ENCODE measurements at places on chromosomes 7 and 10. TPM values are rescaled to one million over a fixed set of nuclear protein-coding genes. Genes with fewer than 3 reads are reported as not detected.
A peak's percentile ranks its signal among the peaks of the same experiment; 100 is the strongest.

DNA sequence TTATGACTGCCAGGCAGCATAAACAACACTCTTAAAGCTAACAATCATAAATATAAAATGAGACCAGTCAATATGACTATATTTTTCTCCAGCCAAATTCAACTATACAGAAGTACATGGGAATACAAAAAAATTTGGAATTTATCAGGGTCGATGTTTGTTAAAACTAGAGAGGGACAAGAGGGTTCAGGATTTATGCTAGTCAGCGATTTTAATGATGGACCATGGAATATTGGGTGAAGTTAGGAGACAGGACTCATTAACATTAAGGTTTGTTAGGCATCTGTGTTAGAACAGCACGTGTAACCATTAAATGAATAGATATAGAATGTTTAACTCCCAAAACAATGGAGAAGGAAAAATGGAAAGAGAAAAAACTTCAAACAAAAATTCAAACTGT is 146.2 kb downstream of the SEM1 start:
- H3K27ac ChIP-seq = no peak overlapping the region
- no peak overlapping the region for H3K4me3 ChIP-seq
- H3K27me3 ChIP-seq = no peaks in the 10 kb centered on the region
- H3K36me3 ChIP-seq = no peaks in the 10 kb centered on the region

- no peaks in the 10 kb centered on the region for H3K27me3 ChIP-seq
- no peaks in the 10 kb centered on the region for H3K36me3 ChIP-seq
- H3K27ac ChIP-seq = no peak overlapping the region
- H3K4me1 ChIP-seq = no peaks in the 10 kb centered on the region
- no peak overlapping the region for H3K4me3 ChIP-seq
- no peak for DNase-seq
These were observed 132.5 kb upstream of the WNT16 start for GRCh38 chr7:121196286-121196685.

DNA sequence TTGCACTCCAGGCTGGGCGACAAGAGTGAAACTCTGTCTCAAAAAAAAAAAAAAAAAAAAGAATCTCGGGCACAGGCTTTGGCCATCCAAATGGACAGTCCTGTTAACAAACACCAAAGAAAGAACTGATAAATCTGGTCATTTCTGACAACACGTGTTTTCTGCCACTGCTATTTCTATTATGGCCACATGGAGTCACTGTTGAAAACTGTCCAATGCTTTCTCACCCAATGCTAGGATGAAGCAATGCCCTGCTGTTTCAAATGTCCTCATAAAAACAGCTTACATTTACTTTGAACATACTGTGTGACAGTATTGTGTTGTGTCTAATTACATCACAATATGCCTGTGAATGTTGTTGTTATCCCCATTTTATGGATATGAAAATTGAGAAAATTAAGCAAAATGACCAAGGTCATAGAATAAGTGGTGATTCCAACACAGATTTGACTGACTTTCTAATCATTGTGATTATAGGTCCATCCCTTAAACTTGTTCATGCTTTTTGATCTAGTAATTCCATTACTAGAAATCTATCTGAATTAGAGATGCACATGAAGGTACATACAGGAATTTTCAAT is 19.9 kb upstream of the MAP3K8 start:
- DNase-seq = no peak
- H3K4me1 ChIP-seq = peaks cover 10% of the 10 kb centered on the region
- no peak overlapping the region for H3K4me3 ChIP-seq
- no peaks in the 10 kb centered on the region for H3K36me3 ChIP-seq
- no peak overlapping the region for H3K27ac ChIP-seq

- H3K36me3 ChIP-seq = no peaks in the 10 kb centered on the region
- no peaks in the 10 kb centered on the region for H3K27me3 ChIP-seq
- no peak overlapping the region for H3K27ac ChIP-seq
These were observed 46.6 kb downstream of the BPGM start for GRCh38 chr7:134693256-134693655.

GRCh38 chr7:151395036-151395367 is 14.8 kb downstream of the WDR86 start:
- H3K4me3 ChIP-seq = no peak overlapping the region
- no peaks in the 10 kb centered on the region for H3K36me3 ChIP-seq
- no peaks in the 10 kb centered on the region for H3K27me3 ChIP-seq

DNA sequence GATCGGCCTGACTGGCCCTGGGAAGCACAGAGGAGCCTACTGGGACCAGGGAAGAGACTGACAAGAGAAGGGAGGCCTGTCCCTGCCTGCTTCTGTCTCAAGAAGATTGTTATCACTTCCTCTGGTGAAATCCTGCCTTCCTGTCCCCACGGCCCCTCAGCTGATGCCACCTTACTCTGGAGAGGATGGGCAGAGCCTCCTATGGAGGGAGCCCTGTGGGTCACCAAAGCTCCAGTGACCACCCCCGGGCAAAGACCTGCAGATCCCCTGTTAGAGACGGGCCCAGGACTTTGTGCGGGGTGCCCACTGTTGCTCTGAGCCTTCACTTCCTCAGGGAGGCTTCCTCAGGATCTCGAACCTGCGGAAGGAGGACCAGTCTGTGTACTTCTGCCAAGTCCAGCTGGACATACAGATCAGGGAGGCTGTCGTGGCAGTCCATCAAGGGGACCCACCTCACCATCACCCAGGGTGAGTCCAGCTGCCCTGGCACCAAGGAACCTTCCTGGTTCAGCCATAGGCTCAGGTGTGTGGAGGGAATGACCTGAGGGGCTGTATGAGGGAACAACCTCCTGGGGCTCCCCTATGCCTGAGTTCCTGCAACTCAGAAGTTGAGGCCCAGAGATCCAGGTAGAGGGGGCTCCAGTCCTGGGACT is 1.4 kb upstream of the PILRB start:
- no peak overlapping the region for H3K4me3 ChIP-seq
- no peak for DNase-seq
- H3K27ac ChIP-seq = no peak overlapping the region
- peaks cover 58% of the 10 kb centered on the region for H3K36me3 ChIP-seq

DNA sequence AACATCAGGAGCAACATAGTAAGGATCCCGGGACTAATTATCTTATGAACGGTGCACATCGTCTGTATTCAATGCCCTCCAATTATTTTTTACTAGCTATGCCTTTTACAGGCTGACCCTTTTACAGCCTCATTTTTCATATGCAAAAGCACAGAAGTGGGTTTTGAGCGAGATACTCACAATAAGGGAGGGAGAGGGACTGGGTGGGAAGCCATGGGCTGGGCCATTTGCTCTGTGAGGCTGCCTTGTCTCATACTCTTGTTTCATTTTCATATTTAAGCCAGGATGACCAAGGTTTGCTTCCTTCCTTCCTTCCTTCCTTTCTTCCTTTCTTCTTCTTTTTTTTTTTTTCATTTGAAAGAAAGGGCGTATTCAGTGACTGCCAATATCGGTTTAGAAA is 259.3 kb downstream of the TRIL start:
- H3K4me1 ChIP-seq = no peaks in the 10 kb centered on the region
- H3K4me3 ChIP-seq = no peak overlapping the region
- no peaks in the 10 kb centered on the region for H3K27me3 ChIP-seq
- no peaks in the 10 kb centered on the region for H3K36me3 ChIP-seq

DNA sequence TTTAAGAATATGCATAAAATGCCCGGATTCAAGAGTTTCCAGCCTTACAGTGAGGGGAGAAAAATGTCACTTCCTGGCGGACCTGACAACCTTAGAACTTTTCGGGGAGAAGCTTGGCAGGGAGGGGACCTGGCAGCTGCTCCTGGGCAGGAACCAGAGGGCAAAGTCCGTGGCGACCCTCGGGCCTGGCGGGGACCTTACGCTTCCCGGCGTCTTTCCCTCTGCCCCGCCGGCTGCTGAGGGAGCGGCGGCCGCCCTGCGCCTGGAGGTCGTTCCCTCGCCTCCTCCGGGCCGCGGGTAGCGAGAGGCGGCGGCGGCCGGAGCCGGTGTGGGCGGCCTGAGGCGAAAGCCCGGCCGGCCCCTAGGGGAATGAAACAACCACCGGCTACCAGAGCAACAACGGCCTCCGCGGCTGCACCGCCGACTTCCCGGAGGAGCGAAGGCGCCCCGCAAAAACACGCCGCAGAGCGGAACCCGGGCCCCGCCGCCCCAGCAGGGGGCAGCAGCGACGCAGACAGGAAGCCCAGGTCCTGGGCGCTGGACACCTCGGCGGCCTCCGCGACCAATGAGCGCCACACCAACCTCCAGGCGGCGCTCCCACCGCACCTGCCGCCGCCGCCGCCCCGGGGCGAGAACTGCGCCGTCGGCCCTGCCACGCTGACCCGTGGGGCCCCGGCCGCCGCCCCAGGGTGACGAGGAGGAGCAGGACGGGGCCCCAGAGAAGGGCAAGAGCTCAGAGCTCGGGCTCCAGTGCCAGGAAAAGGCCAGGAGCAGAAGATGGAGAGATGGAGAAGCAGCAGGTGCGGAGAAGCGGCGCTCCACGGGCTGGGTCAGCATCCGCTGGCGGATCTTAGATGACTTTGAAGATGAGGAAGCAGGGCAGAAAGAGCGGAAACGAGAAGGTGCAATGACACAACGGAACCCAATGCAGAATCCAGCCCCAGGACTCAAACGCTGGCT is 10.5 kb upstream of the ACSM6 start:
- peak; percentile 55 for DNase-seq
- H3K4me3 ChIP-seq = peak overlapping the region; percentile 47
- no peak overlapping the region for H3K27ac ChIP-seq
- no peaks in the 10 kb centered on the region for H3K4me1 ChIP-seq
- no peaks in the 10 kb centered on the region for H3K27me3 ChIP-seq
- H3K36me3 ChIP-seq = no peaks in the 10 kb centered on the region

DNA sequence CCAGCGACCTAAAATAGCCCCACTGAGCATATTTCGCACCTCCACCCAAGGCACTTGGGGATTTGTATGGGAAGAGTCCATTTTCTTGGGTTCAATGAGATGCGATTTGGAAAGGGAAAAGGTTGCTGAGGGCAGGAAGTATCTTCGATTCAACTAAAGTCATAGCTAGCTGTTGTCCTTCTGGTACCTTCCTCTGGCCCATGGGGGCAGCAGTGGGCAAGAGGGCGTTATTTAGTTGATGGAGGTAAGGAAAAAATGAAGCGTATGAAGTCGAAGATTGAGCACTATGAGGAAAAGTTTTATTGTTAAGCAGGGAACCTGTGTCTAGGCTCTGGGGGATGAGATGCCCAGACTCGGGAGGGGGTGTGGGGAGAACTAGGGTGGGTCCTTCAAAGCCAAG is 135.4 kb downstream of the EVX1 start:
- H3K27me3 ChIP-seq = no peaks in the 10 kb centered on the region
- no peak overlapping the region for H3K4me3 ChIP-seq
- H3K27ac ChIP-seq = no peak overlapping the region

DNA sequence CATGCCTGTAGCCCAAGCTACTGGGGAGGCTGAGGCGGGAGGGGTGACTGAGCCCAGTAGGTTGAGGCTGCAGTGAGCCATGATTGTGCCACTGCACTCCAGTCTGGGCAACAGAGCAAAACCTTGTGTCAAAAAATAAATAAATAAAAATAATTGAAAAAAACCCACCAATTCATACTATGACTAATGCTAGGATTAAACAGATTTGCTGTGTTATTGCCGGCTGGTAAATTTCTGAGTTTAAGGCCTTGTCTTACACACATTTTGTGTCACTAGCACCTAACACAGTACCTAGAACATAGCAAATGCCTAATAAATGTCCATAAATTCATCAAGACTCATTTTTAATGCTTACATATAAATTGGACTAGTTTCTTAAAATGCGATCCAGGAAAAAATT is 8.7 kb downstream of the ESYT2 start:
- no peaks in the 10 kb centered on the region for H3K27me3 ChIP-seq
- H3K4me3 ChIP-seq = no peak overlapping the region
- peaks cover 88% of the 10 kb centered on the region for H3K4me1 ChIP-seq
- H3K27ac ChIP-seq = no peak overlapping the region
- H3K36me3 ChIP-seq = no peaks in the 10 kb centered on the region

GRCh38 chr10:15169555-15170401 is 1.3 kb upstream of the NMT2 start:
- peak; percentile 28 for DNase-seq
- H3K36me3 ChIP-seq = no peaks in the 10 kb centered on the region
- peaks cover 56% of the 10 kb centered on the region for H3K4me1 ChIP-seq
- H3K27ac ChIP-seq = peak overlapping the region; percentile 52
- peak overlapping the region; percentile 57 for H3K4me3 ChIP-seq

DNA sequence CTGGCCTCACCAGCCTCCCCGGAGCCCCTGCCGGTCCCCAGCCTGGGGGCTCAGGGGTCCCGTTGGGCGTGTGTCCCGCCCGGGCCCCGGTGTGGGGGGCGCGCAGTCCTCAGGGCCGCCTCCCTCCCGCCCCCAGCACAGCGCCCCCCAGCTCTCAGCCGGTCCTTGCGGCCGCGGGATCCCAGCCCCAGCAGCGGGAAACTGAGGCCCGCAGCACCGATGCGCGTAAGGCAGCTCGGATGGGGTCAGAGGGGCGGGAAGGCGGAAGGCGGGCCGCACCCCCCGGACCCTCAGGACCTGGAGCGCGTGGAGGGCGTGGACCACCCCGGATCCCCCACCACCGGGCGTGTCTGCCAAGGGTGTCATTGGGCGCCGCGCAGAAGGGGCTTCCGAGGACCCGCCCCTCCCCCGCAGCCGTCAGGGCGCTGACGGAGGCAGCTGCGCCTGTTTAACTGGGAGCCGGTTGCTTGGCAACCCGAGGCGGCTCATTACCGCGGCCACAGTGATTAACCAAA is 14.9 kb downstream of the UNCX start:
- no peak overlapping the region for H3K4me3 ChIP-seq
- DNase-seq = peak; percentile 27
- no peaks in the 10 kb centered on the region for H3K36me3 ChIP-seq

- no peak for DNase-seq
- H3K36me3 ChIP-seq = no peaks in the 10 kb centered on the region
- no peak overlapping the region for H3K4me3 ChIP-seq
- H3K27ac ChIP-seq = peak overlapping the region; percentile 19
- peaks cover 34% of the 10 kb centered on the region for H3K4me1 ChIP-seq
These were observed 1.9 kb upstream of the PLAU start for GRCh38 chr10:73908853-73909539.

GRCh38 chr10:132523561-132524442 is 13.8 kb upstream of the INPP5A start:
- H3K4me3 ChIP-seq = no peak overlapping the region
- no peaks in the 10 kb centered on the region for H3K4me1 ChIP-seq
- no peaks in the 10 kb centered on the region for H3K36me3 ChIP-seq
- no peak for DNase-seq
- H3K27me3 ChIP-seq = peaks cover 3% of the 10 kb centered on the region

DNA sequence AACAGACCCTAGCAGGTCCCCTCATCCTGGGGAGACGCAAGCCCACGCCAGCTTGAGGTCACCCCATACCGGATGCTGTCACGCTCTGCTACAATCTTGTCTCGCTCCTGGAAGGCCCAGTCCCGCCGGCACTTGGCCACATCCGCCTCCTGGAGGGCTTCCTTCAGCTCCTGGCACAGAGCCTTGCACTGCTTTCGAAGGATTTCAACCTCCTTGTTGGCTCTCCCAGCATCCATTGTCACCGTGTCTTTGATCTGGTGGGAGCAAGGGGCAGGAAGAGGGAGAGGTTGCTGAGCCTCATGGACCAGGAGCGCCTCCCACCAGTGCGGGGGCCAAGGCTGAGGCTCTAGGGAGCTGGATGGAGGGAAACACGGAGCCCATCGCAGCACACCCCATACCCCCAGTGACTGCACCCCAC is 90.9 kb downstream of the DLG5 start:
- H3K27me3 ChIP-seq = no peaks in the 10 kb centered on the region
- no peaks in the 10 kb centered on the region for H3K36me3 ChIP-seq
- peaks cover 21% of the 10 kb centered on the region for H3K4me1 ChIP-seq
- no peak overlapping the region for H3K4me3 ChIP-seq
- no peak for DNase-seq

The CYP3A7 gene
- total RNA-seq = not detected

The PDCD11 gene
- total RNA-seq = 91.3 TPM

The CCDC186 gene
- 14.0 TPM for total RNA-seq

The CUBN gene
- total RNA-seq = 0.92 TPM

The ALOX5 gene
- 0.93 TPM for total RNA-seq

The CFAP46 gene
- 0.09 TPM for total RNA-seq

The ITGB8 gene
- total RNA-seq = 0.11 TPM

The TUBB8 gene
- not detected for total RNA-seq

The GNA12 gene
- total RNA-seq = 20.6 TPM

The TRPV5 gene
- total RNA-seq = not detected

The MICALL2 gene
- total RNA-seq = 2.3 TPM

The HKDC1 gene
- 0.15 TPM for total RNA-seq

The DMBT1 gene
- not detected for total RNA-seq
